Stimulated activated CD4-positive, alpha-beta T cell treated with anti-CD3 and anti-CD28 coated beads, Interleukin-2, amount 100 ng/mL, for 48 hours (primary cell): ENCODE measurements at places on chromosomes 5 and 9.

DNA sequence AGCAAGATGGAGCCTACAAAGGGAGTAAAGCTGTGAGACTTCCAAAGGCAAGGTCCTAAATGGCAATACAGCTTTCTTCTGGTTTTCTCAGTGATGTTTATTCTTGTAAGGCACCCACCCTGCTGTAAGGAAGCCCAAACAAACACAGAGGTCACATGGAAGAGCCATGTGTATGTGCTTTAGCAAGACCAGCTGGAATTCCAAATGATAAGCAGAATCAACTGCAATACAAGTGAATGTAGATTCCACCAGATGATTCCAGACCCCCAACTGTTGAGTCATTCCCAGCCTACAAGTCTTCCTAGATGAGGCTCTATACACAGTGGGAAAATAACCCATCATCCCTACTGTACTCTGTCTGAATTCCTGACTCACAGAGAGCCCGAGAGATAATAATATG lies 122.8 kb downstream of the DEPDC1B start:
- DNase-seq, result no peak

DNA sequence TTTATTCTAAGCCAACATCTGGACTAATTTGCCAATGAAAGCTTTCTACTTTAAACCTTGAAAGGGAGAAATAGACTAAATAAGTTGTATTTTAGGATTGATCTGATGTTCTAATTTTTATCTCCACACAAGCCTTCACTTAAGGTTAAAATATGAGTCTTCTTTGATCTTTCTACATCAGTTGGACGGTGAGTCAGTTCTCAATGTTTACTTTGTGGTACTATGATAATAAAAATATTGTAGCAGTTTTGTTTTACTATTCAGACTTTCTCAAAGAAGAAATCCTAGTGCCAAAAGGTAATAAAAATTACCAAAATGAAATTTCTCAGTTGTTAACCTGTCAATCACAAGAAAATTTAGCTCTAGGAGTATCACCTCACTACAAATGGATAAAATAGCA lies 203.5 kb upstream of the RGMB start:
- DNase-seq, result no peak

DNA sequence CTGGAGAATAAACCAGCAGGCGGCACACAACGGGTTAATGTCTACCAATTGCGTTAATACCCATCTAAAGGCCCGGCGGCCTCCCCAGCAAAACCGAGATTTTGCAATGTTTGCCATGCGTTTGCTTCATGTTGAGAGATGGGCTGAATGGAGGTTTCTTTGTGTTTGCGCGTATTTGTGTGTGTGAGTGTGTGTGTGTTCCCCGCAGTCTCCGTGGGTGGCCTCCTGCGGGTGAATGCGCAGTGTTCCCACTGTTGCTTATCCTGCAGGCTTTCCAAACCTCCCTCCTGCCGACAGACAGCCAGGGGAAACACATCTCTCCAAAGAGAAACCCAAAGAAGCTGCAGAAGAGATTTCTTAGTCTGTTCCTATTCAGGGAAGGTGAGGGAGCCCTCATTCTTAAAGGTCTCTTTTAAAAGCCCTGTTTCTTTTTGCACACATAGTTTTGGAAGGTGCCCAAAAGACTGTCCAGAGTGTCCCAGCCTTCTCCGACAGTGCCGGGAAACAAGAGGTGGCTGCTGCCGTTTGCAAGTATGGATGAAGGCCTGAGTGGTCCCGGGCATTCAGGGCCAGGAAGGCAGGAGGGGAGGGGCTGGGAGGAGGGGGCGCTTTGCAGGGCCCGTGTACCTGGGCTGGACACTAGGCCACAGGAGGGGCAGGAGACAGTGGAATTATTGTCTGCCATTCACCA lies 103.8 kb upstream of the ERCC6L2 start:
- no peak for DNase-seq

DNA sequence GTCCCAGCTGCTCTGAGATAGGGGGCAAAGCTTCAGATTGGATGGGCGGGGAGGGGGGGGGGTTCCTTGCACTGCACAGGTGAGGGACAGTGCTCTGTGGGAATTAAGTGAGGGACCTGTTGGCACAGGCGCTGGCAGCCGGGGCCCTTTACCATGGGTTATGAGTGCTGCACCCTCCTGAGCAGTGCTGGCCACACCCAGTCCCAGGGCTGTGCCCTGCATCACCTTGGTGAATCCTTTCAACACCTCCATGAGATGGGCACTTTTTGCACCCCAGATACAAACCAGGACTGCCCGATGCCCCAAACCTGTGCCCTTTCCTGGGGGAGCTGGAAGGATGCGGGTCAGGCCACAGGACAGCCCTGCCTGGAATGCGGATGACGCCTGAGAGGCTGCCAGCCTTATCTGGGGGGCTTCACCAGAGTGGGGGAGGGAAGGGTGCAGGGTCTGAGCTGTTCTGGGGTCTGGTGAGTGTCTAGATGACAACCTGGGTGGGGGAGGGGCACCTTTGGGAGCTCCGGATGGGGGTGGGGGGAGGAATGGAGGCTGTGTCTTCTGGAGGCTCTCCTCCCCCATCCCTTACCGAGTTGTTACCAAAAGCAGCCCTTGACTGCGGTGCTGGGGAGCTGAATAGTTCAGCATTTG lies 5.2 kb downstream of the CRB2 start:
- no peak for DNase-seq

GRCh38 chr9:109399258-109399767 lies 78.5 kb upstream of the EPB41L4B start:
- DNase-seq, result no peak

GRCh38 chr9:130711469-130711868 lies 17.9 kb downstream of the EXOSC2 start:
- no peak for DNase-seq

- DNase-seq, result peak; percentile 4
Observed at GRCh38 chr5:77935506-77936364, 159.6 kb upstream of the TBCA start.

DNA sequence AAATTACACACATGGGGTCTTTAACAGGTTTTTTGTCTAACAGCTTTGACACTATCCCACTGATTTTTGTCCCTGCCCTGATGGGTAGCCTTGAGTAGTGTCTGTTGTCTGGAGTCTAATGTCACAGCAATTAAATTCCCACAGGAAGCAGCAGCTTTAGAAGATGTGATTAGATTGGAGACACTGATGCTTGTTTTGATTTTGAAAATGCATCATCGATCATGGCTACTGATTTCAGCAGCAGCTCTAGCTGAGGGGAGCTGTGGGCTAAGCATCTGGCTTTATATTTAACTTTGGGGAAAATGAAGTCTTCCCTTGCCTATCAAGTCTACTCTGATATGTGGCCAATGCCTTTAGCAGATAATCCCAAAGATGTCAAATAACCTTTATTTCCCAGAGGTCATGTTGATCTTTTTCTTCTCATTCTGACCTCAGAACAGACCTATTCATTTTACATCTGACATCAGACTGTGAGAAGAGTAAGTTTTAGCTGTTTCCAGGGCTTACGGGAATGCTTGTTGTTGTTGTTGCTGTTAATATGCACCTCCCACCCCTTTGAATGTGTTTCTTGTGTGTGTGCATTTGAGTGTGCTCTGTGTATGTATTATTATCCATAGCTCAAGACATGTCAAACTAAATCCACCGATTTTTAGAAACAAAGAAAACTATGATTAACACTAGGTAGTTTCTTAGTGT lies 704.9 kb upstream of the NUDT12 start:
- no peak for DNase-seq

GRCh38 chr5:170536525-170536924 lies 32.7 kb downstream of the KCNIP1 start:
- DNase-seq, result no peak
